Stimulated activated CD8-positive, alpha-beta memory T cell treated with anti-CD3 and anti-CD28 coated beads, Interleukin-2, amount 100 ng/mL, for 1 hour (primary cell): ENCODE measurements at places on chromosomes 11 and 22.

GRCh38 chr11:64406221-64406946 is 47.4 kb downstream of the RPS6KA4 start:
- DNase-seq, result no peak

- no peak for DNase-seq
These were observed 139.1 kb downstream of the SLC17A6 start for GRCh38 chr11:22477312-22477711.

DNA sequence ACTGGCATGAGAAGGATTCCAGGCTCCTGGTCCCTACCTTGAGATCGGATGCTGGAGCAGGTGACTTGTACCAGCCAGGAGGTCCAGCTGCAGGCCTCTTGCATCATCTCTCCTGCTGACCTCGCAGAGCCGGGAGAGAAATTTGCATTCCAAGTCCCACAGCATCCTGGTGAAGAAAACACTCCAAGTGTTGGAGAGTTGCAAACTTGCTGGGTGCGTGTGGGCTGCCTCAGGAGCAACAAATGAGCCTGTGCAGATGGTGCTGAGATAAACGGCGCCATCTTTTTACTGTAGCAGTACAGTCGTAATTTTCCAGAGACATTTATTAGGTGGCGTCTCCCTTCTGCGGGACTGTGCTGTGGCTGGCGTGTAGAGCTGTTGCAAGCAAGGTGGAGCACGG is 32.1 kb upstream of the ZBTB16 start:
- DNase-seq, result no peak

GRCh38 chr11:129846508-129847335 is 31.1 kb downstream of the TMEM45B start:
- DNase-seq, result no peak

DNA sequence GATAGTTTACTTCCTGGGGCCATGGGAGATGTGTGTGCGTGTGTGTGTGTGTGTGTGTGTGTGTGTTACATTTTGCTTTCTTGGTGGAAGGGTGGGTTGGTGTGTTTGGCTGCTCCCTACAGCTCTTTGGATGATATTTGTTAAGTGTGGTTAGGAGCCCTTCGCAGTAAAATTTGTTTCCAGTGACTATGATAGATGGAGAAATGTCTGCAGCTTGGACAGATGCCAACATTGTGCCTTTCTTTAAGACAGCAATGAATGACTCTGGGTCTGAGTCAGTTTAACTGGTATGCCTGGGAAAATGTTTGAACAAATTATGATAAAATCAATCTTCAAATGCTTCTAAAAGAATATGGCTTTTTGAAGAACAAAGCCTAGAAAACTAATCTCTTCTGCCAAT is 102.7 kb upstream of the TRPC6 start:
- DNase-seq, result no peak

GRCh38 chr11:10041748-10042446 is 252.1 kb downstream of the SBF2 start:
- no peak for DNase-seq

GRCh38 chr11:78499971-78500370 is 74.7 kb downstream of the NARS2 start:
- DNase-seq, result no peak

GRCh38 chr11:14041040-14041439 is 78.5 kb downstream of the SPON1 start:
- no peak for DNase-seq

DNA sequence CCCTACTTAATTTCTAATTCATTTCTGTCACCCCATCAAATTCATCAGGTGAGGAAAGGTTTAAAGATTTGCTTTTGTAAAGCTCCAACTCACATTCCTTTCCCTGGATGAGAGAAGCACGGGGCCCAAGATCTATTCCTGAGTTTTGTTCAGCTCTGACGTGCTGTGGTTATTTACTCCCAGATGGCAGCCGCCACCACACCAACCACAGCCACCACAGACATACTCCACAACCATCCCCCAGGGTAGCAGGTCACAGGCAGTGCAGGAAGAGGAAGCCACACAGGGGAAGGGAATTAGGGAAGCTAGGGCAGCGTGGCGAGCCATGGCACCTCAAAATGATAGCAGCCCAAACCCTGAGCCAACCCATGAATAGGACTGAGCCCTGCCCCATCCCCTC is 63.5 kb upstream of the CSNK2A3 start:
- no peak for DNase-seq

GRCh38 chr11:71470946-71471345 is 17.9 kb downstream of the NADSYN1 start:
- no peak for DNase-seq

- peak; percentile 74 for DNase-seq
These were observed at the start of gene CD44 for GRCh38 chr11:35138943-35139721. Gene CD44, plus strand, starts transcription at chr11:35139171. Its CDS starts 133 bp downstream, at chr11:35139304.

DNA sequence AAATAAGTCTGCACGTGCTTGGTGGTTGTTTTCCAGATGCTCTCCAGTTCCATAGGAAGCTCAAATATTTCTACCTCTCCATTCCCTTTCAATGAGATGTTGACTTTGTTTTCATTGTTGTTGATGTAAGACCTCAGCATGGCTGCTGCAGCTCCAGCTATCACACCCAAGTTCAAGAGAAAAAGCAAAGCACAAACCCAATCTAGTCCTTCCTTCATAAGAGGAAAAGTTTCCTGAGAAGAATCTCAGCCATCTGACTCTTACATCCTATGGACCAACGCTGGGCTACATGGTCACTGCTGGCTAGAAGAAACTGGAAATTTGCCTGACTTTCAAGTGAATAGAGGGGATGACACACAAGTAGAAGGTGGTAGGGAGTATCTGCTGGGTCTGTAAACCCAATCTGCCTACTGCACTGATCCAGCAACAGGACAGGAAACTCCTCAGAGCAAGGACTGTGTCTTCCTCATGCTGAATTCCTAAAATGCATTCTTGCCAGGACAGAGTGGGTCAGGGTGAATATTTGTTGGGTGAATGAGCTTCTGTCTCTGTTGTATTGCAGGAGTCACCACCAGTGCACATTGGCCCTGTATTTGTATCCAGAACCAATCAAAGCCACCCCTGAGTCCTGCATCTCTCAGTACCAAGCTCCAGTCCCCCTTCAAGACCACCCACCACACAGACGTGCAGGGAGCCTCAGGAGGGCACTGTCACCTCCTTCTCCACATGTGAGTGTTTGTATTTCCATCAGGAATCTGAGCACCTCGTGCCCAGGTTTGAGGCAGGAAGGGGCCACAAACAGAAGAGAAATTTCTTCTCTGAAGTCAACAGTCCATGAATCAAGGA is 118.0 kb upstream of the IGLL5 start:
- DNase-seq, result no peak

DNA sequence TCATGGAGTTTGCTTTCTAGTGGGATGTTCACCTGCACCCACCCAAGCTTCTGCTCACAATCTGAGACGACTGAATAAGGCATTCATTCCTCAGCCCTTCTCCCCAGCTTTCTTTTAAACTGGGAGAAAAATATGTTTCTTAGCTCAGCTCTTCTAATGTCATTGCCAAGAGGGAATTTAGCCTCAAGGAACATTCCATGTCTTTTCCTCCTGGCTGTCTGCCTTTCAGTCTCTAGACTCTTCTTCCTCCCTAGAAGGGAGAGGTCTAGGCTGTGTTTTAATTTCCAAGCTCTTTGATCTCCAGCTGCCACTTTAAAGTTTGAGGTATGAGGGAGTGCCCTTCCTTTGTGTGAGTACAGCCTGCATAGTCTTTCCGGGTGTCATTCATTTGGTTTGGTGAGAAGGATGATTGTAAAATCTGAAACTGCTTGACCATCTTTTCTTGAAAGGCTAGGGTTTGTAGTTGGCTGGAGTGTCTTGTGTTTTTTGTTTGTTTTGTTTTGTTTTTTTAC is 11.7 kb upstream of the HTATIP2 start:
- DNase-seq, result no peak

GRCh38 chr22:27835446-27835845 is 33.9 kb upstream of the MN1 start:
- DNase-seq, result no peak

GRCh38 chr11:17722000-17722643 is 2.8 kb downstream of the MYOD1 start:
- no peak for DNase-seq

GRCh38 chr11:103744496-103745153 is 291.8 kb upstream of the DDI1 start:
- DNase-seq, result no peak

DNA sequence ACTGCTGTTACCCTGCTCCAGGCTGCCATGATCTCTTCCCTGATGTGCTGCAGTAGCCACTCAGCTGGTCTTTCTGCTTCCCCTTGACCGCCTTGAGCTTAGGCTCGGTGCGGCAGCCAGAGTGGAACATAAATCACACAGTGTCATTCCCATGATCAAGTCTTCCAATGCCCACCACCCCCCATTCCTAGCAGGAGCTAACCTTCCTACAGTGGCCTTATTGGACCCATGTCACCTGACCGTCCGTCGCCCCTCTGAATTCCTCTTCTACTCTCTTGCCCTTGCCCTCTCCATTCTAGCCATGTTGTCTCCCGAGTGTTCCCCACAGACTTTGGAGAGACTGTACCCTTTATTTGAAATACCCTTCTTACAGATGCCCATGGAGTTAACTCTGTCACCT is 43.4 kb downstream of the OTOG start:
- no peak for DNase-seq

GRCh38 chr11:100681064-100681502 is 6.0 kb upstream of the ARHGAP42 start:
- DNase-seq, result no peak

GRCh38 chr11:45205978-45206377 is 59.5 kb downstream of the PRDM11 start:
- no peak for DNase-seq

GRCh38 chr11:78567209-78567608 is 7.5 kb downstream of the NARS2 start:
- no peak for DNase-seq

- peak; percentile 3 for DNase-seq
These were observed 28.9 kb downstream of the THOC5 start for GRCh38 chr22:29524442-29525191.

GRCh38 chr11:70578831-70579230 is 180.5 kb downstream of the CTTN start:
- no peak for DNase-seq

DNA sequence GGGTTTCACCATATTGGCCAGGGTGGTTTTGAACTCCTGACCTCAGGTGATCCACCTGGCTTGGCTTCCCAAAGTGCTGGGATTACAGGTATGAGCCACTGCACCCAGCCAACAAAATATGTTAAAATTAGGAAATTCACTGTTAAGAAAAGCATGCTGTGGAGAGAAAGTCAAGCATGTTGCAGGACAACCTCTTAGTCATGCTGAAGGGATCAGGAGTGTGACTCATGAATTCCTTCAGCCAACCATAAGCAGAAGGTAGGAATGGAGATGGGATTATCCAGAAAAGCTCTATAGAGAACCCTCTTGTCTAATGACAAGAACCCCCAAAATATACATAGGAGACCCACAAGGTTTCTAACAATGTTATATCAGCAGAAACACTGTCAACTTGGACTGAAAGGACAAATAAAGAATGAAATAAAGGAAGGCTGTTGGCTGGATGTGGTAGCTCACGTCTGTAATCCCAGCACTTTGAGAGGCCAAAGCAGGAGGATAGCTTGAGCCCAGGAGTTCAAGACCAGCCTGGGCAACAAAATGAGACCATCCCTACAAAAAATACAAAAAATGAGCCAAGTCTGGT is 16.0 kb downstream of the MRTFA start:
- no peak for DNase-seq

DNA sequence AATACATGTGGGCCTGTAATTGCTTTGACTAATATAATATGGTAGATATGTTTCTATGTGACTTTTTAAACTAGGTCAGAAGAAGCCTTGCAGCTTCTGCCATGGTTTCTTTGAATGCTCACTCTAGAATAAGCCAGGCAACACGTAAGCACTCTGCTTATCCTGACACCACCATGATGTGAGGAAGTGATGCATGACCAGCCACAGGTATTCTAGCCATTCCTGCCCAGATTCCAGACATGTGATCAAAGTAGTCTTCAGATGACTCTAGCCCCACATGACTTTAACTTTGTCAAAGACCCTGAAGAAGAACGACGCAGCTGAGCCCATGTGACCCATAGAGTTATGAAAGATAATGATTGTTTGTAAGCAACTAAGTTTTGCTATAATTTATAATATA is 276.1 kb upstream of the NCAM1 start:
- DNase-seq, result no peak
